ENCODE measurements at places on chromosomes 4 and X.

DNA sequence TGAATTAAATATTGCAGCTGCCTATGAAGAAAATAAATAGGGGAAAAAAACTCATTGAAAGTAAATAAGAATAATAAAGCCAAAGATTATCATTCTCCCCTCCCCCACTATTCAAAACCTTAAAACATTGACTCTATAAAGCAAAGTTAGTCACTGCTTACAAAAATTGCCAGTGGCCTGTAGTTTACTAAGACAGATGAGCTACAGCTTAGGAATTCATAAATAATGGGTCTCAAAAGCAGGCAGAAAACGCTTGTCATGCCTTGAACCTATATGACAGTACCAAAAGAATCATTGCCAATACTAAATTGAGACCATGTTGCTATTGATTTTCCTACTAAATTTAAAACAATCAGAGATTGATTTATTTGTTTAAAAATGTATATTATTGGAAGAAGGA is 78.9 kb downstream of the SLC10A7 start:
- no peak for DNase-seq

DNA sequence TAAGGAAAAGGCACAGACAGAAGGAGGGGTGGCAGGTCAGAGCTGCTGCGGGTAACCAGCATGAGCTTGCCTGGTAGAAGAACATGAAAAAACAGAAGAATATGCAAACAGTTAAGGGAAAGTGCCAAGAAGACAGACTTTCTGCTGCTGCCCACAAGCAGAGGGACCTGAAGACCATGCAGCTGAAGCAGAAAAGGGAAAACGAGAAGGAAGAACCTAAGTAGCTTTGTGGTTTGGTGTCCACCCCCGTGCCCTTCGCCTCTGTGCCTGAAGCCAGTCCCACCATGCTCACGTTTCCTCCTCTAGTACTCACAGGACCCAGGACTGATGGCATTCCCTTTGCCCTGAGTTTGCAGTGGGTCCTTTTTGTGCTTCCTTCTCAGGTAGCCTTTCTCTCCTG is 62.8 kb downstream of the UBA6 start:
- no peak for DNase-seq

DNA sequence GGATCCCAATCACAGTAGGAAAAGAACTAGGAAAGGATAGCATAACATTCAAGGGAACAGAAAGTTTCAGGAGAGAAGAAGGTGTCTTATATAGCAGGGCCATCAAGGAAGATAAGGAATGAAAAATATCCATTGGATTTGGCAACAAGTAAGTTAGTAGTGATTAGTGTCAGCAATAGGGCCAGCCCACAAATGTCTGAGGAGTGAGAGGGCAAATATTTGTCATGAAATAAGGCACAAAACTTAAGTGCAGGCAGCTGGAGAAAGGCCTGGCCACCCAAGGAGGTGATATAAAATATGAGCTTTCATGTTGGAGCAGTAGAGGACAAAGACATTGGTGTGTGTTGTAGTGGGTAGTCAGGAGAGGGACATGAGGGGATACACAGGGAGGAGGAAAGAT is 132.1 kb downstream of the COL4A6 start:
- no peak for DNase-seq

DNA sequence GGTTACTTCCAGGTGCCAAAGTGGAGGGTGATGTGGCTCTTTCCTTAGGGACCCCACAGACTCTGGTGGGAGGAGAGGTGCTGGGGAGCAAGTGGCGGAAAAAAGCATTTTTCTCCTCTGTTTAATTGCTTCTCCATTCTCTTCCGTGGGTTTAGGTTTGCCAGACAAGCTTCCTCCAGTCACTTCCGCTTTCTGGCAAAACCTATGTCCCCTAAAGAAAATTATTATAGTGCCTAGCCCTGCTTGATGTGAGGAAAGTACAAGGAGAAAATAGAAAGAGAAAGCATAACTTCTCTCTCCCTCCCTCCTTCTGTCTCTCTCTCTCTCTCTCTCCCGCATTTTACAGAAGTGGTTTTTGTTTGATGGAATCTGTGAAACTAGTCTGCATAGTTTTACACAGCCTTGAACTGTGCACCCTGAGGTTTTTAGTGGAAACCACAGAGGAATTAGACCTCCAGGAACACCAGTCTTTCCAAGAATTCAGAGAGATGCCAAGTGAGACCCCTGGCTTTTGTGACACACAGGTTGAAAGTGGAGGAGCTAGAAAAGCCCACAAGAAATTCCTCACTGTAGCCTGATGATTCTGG is 231.1 kb upstream of the ANXA3 start:
- DNase-seq, result no peak

GRCh38 chrX:30618160-30618765 is 35.0 kb upstream of the GK start:
- no peak for DNase-seq

DNA sequence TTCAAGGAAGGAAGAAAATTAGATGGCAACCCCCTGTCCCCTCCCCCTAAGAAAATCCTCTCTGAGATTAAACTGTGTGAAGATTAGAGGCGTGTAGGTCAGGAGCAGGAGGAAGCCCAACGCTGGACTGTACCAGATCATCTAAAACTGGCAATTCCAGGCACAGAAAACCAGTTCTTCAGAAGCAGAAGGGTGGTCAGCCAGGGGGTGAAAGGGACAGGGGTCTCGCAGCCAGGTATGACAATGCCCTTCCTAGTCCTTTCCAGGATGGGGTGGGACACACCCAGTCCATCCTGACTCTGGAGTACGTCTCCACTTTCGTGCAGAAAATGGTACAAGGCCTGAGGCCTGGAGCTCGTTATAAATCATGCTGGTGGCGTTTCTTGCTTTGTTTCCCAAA is 3.3 kb upstream of the RHOH start:
- DNase-seq, result no peak

GRCh38 chrX:3518870-3519269 is 172.4 kb upstream of the MXRA5 start:
- no peak for DNase-seq

- no peak for DNase-seq
These were observed 813.0 kb upstream of the POU3F4 start for GRCh38 chrX:82695066-82695465.
